Bronchial epithelial cell (primary cell): ENCODE measurements at places on chromosomes 3 and 15. TPM values are rescaled to one million over a fixed set of nuclear protein-coding genes. Genes with fewer than 3 reads are reported as not detected.

Gene WNT7A
- 7.9 and 13.4 TPM in 2 replicates for total RNA-seq

Gene ZDHHC19
- total RNA-seq = not detected in 2 replicates

Gene LAMB2
- 174 and 189 TPM in 2 replicates for total RNA-seq

GRCh38 chr15:95940431-95940985, 390.0 kb upstream of the NR2F2 start:
- no peak for DNase-seq

GRCh38 chr3:125165189-125165947, 47.2 kb downstream of the SLC12A8 start:
- DNase-seq = no peak

- DNase-seq = no peak
Measured at GRCh38 chr3:140760324-140761075, 82.6 kb downstream of the TRIM42 start.

- DNase-seq = no peak
Measured at GRCh38 chr15:39830166-39830565, 47.5 kb upstream of the FSIP1 start.

- DNase-seq = no peak
Measured at GRCh38 chr3:11734-12133, 184.8 kb upstream of the CHL1 start.

GRCh38 chr3:882533-882932, 210.3 kb upstream of the CNTN6 start:
- DNase-seq = peak; percentile 52

GRCh38 chr15:72220687-72221086, 10.3 kb downstream of the PKM start:
- no peak for DNase-seq

Gene CHRM5
- not detected in 2 replicates for total RNA-seq

Gene GP9
- not detected in 2 replicates for total RNA-seq
